CD14-positive monocyte (primary cell): ENCODE measurements at places on chromosomes 11 and 22.
A peak's percentile ranks its signal among the peaks of the same experiment; 100 is the strongest.

DNA sequence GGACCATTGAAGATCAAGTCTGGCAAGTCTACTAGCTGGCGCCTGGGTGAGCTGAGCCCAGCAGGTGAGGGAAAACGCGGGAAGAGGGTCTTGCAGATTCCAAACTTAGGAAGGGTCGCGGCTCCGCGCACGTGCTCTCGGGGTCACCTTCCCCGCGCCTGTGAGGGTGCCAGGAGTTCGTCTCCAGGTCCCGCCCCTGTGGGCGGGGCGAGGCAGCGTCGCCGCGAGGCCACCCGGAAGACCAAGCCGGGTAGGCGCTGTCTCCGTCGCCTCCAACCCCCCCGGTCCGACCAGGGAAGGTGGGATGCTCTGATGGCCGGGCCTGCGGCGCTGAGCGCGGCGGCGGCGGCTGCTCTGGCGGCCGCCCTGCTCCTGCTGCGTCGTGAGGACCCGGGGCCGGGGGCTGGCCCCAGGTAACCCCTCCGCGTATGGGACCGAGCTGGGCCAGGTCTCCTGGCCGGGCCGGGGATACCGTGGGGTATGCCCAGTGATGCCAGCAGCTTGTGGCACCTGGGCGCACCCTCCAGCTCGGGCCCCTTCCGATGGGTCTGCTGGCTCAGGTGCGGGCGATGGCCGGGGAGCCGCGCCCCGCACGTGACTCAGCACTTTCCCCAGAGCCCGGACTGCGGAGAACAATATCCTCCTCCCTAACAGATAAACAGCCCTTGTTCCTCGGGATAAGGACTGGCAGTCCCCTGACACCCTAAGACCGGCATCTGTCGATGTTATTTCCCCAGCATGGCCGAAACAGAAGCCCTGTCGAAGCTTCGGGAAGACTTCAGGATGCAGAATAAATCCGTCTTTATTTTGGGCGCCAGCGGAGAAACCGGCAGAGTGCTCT is at the start of gene HTATIP2:
TSS of gene HTATIP2 (plus strand) at position 215 of the 841 bp plus-strand sequence. CDS start at position 739, 524 bp downstream.
- DNase-seq: peak; percentile 52

DNA sequence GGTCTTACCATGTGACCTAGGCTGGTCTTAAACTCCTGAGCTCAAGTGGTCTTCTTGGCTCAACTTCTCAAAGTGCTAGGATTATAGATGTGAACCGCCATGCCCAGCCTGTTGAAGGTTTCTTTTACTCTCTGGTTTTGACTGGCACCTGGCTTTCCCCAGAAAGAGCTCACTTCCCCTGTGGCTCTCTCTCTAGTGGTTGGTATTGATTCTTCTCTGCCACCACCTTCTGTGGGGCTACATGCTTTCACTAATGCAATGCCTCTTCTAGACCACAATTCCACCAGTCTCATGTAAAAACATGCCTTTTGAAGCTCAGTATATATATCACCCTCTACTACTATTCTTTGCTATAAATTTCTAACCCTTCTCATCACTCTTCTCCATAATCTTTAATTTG is 67.2 kb downstream of the CCDC83 start:
- no peak for DNase-seq

GRCh38 chr22:48876951-48877350 is 950.7 kb downstream of the BRD1 start:
- DNase-seq: no peak

DNA sequence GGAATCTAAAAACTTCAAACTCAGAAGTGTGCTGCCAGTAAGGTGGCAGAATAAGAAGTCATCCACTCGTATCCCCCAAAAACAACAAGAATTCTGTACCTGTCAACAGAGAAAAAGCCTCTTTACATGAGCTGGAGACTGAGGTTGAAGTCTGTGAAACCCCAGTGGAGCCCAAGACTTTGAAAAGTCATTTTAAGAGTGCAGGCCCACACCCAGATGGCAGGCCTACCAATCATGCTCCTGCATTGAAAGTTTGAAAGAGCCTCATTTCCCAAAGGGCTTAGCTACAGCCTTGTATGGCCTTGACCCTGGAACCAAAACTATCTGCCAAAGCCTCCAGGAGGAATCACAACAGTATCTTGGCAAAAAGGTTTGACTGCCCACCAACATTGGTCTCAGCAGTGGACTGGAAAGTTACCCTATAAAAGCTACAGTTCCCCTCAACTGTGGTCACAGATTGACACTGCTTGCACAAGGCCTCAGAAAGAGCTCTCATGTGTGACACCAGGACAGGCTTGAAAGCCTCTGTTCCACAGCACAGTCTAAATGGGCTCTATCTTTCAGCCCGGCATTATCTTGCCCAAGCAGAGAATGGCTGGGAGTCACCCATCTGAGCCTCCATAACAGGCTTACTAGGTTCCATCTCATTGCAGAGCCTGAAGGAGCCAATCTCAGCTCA is 47.7 kb downstream of the SLC22A9 start:
- no peak for DNase-seq

GRCh38 chr22:27299181-27300085 is 502.1 kb downstream of the MN1 start:
- DNase-seq: no peak

- no peak for DNase-seq
Measured at GRCh38 chr11:2587976-2588748, 111.6 kb downstream of the KCNQ1OT1 start.

- no peak for DNase-seq
Measured at GRCh38 chr22:50437511-50438304, 37.1 kb downstream of the SBF1 start.

- no peak for DNase-seq
Measured at GRCh38 chr11:125330462-125331325, 165.4 kb downstream of the FEZ1 start.

DNA sequence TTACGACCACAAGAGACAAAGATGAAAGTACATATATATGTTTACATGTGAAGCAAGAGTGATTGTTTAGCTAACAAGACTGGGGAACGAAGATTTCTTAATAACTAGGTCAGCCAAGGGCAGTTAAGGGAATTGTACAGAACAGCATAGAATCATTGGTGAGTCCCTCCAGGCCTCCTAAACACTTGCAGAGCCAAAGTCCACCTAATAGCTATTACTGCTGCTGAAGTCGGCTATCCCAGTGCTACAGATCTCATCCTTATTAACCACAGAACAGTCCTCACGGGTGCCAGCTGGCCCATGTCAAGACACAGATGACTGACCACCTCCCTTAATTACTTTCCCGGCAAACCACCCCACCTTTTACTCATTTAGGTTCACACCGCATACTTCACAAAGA is 68.5 kb upstream of the OPCML start:
- no peak for DNase-seq

DNA sequence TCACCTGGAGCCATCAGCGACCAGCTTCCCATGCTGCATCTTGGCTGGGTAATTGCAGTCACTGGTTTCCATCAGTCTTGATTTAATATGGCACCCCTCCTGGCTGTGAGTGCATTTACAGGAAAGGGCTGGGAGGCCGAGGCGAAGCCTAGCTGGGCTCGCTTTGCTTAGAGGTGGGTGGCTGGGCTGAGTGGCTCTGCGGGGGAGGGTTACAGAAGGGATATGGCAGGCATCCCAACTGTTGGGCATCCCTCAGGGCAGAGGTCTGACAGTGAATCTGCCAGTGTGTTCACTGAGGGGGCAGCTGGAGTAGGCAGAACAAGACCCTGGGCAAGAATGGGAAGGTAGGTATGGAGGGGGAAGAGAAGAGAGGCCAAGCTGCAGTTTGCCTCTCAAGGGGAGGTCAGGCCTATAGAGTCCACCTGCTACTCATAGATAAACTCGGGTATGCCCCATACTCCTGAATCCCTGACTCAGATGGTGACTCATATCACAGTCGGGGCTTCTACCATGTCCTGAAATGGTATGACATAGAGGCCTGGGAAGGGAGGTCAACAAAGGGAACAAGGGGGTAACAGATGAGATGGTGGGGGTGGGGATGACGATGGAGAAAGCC is 77.5 kb upstream of the PHOX2A start:
- DNase-seq: no peak

GRCh38 chr22:38901111-38901641 is 29.2 kb upstream of the CBX6 start:
- DNase-seq: no peak

DNA sequence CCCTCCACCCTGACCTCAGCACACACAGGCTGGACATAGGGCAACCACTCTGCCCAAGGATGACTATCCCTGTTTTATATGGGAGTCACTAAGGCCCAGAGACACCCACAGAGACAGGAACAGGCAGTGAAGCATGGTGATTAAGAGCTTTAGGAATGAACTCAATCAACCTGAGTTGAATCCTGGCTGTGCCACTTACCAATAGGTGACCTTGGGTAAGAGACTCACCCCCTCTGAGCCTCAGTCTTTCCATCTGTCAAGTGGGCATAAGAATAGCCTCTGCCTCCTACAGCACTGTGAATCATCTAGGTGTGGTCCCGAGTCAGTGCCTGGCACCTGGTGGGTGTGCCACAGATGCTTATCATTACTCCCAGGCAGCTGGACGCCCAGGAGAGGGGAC is 6.8 kb downstream of the CRYBB1 start:
- DNase-seq: no peak

DNA sequence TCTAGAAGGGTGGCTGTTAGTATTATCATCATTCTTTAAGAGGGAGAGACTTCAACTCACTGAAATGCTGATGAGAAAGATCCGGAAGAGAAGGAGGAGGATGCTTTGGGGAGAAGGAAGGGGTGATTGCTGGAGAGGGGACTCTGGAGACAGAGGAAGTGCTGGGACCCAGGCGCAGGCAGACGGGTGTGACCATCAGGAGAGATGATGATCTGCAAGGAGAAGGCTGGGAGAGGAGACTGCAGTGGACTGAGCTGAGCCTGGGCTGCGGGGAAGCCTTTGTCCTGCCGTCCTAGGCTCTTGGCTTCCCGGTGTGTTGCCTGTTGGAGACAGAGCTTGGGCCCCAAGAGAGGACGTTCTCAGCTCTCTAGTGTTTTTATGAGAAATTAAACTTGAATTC is 22.6 kb downstream of the RASD2 start:
- no peak for DNase-seq

GRCh38 chr11:119134389-119134978 is 13.1 kb downstream of the HINFP start:
- peak; percentile 76 for DNase-seq

DNA sequence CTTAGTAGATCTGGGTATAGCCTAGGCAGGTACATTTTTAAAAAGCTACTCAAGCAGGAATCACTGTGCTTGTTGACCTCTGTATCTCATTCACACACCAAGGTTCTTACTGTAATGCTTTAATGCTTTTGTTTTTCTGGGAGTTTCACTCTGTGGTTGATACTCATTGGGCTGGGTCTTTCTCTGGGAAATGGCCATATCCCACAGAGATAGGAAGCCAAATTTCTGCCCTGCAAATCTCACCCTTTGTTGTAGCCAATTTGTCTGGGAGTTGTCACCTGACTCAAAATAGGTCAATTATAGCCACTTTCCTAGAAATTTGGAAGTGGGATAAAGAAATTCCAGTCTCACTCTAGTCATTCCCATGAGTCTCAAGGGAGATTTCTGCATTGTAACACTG is 195.8 kb upstream of the BDNF start:
- no peak for DNase-seq

DNA sequence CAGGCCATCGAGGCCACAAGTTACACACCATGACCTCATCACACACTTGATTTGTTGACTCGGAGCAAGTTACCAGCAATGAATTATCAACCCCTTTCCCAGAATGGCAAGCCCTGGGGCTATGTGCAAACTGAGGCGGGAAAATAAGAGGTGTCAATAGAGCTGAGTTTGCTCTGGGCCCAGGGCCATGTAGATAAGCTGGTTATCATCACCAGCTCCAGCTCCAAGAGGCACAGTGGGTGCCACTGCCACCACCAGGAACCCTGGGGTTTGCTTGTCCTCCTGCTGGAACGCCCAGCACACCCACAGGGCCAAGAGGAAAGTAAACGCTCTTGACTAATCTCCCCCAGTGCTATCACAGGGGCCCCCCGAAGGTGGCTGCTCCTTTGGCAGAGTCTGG is 13.0 kb upstream of the VPS37C start:
- DNase-seq: no peak

DNA sequence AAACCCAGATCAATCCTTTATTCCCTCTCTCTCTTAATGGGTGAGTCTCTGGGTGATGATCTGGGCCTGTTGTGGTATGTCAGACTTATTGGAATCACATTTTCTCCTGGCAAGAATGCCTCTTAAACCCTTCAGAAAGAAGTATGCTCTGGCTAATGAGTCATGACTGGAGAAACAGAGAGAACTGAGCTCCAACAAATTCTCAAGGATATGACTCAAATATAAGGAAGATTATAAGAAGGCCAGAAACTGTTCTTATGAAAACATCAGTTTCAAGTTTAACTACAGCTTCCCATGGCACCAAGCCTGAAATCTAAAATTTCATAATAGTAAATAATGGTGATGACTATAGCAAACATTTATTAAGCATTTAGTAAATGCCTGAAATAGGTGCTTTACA is 83.9 kb downstream of the OR5AK2 start:
- DNase-seq: no peak

- no peak for DNase-seq
Measured at GRCh38 chr11:47408598-47409439, 429 bp downstream of the SLC39A13 start.

DNA sequence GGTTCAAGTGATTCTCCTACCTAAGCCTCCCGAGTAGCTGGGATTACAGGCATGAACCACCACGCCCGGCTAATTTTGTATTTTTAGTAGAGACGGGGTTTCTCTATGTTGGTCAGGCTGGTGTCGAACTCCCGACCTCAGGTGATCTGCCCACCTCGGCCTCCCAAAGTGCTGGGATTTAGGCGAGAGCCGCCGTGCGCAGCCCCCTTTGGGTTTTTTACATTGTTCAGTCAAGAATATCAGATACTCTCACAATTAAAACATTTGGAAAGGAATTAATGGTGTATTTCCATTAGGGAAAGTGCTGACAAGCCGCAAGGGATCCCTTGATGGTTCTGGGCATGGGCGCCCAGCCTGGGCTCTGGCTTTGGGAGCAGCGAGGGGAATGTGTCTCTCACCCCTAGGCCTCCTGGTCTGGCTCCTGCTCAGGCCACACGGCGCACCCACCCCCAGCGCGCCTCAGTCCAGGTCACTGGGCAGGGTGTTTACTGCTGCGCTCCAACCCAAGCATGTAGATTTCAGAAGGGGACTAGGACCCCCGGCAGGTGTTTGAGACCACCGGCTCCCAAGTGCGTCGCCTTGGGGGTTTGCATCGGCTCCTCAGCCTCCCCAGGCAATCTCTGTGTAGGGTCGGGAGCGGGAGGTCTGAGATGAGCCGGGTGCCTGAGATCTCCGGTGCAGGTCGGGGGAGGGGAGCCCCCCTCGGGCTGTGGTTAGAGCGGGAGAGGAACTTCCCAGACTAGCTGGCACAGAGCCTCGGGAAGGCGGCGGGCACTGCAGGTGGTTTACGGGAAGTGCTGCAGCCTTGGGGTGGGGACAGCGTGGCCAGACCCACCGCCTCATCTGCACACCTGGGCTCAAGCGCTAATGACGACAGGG is 809 bp upstream of the IRF7 start:
- DNase-seq: peak; percentile 20

GRCh38 chr22:50303515-50303847 is 4.0 kb downstream of the PLXNB2 start:
- no peak for DNase-seq

DNA sequence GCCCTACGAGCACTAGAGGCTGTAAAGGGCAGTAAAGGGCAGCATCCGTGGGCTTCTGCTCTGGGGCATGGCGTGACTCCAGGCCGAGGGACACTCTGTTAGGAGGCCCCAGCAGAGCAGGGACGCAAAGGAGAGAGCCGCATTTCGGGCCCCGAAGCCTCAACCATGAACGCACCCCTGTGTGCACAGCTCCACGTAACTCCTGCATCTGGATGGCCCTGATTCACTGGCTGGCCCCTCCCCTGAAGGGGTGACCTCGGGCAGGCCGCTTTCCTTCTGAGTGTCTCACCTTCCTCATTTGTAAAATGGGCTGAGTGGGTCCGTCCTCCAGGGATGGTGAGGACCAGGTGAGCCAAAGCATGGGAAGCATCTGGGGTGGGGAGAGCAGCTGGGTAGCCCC is 13.6 kb downstream of the SHISAL1 start:
- DNase-seq: no peak
